ENCODE measurements at places on chromosomes 2 and 18. TPM values are rescaled to one million over a fixed set of nuclear protein-coding genes. Genes with fewer than 3 reads are reported as not detected.

The GPR155 gene
- total RNA-seq, result 1.4 TPM

The ALKAL2 gene
- total RNA-seq, result not detected

The COL4A3 gene
- 17.6 TPM for total RNA-seq

The DOK6 gene
- total RNA-seq, result not detected

GRCh38 chr2:58569475-58570185 is 328.5 kb upstream of the FANCL start:
- H3K4me1 ChIP-seq, result peaks cover 36% of the 10 kb centered on the region
- peak overlapping the region; percentile 34 for H3K4me3 ChIP-seq
- peak; percentile 17 for DNase-seq
- H3K27me3 ChIP-seq, result no peaks in the 10 kb centered on the region

GRCh38 chr2:198880986-198881385 is 576.8 kb downstream of the SATB2 start:
- H3K27me3 ChIP-seq, result no peaks in the 10 kb centered on the region
- H3K4me1 ChIP-seq, result no peaks in the 10 kb centered on the region
- no peak for DNase-seq
